NCI-H146 (cell line): ENCODE measurements at places on chromosomes 3 and 15.

DNA sequence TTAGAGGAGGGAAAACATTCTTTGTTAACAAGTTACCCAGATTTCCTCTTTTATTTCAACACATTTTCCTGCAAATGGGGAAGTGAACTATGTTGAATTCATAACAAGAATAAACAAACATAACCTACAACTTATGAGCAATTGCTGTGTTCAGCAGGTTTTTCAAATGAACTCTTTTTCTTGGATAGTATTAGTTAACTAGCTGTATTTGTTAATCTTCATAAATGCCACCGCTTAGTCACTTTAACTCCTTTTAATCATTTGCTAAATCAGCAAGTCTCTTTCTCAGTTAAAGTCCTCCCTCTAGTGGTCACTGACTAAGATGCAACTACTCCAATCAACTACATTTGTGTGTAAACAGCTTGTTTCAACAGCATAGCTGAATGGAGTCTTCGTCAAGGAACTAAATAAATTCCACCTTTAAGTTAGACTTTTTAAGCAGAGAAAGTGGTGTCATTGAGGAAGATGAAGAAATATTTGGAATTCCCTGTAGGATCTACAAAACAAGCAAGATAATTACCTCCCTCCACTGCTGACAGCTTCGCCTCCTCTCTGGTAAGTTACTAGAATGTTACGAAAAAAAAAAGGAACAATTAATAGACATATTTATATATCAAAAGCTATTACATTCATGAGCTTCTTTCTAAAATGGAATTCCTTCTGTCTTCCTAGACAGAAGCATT lies 1122.0 kb downstream of the ROBO1 start:
- peak; percentile 38 for DNase-seq

GRCh38 chr3:18786650-18787323 lies 361.5 kb upstream of the KCNH8 start:
- DNase-seq: no peak

DNA sequence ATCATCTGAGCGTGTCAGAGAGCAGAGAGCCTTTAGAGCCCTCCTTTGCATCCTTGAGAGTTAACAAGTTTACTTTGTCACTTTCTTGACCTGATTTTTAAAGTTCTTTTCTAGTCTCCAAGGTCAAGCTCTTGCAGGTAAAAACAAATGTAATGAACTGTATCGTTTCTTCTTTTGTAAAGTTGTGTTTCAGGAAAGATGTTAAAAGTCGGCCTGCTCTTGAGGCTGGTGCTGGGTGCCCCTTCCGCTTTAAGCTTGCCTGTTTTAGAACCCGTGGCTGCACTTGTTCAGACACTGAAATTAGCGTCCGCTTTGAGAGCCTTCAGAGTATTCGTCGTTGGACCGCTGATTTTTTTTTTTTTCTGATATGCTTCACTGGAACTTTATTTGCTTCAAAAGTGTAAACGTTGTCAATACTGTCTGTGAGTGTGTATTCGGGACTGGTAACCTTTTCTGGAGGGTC lies 52.6 kb upstream of the ULK4 start:
- peak; percentile 2 for DNase-seq

GRCh38 chr3:194110483-194110882 lies 25.5 kb upstream of the HES1 start:
- no peak for DNase-seq

- DNase-seq: no peak
Observed at GRCh38 chr3:120280566-120280965, 4.5 kb downstream of the GPR156 start.

GRCh38 chr3:38627956-38628355 lies 21.5 kb downstream of the SCN5A start:
- DNase-seq: peak; percentile 26

- DNase-seq: no peak
Observed at GRCh38 chr3:5186858-5187155, 700 bp upstream of the EDEM1 start.

DNA sequence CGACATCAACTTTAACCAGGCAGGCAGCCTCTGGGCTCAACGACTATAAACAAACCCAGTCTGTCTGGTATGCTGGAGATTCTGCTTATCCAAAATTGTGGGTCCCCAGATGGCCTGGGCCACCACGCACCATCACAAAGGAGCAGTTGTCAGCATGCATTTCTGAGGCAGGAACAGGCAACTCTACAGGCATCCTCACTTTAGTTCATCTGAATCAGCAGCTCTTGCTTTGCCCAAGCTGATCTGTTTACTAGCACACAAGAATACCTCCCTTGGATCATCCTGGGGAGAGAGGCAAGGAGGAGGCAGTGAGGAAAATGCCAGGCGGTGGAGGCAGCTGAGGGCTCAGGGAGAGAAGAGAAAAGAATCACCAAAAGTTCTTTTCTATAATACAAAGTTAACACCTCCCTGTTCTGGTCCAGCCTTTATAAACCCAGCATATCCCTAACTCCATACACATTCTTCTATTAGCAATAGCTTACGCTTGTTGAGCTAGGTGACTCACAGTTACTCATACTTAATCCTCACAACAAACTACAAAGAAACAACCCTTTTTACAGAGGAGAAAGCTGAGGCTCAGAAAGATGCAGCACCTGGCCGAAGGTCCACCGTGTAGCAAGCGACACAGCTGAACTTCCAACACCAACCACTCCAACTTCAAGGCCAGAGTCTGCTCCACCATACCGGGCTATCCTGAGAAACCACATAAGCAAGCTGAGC lies 33.6 kb downstream of the ZDHHC3 start:
- no peak for DNase-seq

DNA sequence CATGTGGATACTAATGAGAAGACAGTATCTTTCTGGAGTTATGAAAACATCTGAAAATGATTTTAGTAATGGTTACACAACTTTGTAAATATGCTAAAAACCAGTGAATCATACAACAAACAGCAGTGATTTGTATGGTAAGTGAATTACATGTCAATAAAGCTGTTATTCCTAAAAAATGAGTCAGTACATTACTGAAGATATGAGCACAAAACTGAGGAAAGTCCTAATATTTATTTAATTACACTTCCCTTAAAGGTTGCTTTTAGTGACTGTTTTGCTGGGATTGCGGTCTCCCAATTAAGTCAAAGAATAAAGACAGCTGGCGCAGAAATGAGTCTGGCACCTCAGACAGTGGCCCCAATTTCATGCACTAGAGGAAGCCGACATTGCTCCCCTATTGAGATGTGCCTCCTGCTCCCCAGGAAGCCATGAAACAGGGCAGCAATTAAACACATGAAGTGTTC lies 50.9 kb upstream of the FSIP1 start:
- peak; percentile 59 for DNase-seq

DNA sequence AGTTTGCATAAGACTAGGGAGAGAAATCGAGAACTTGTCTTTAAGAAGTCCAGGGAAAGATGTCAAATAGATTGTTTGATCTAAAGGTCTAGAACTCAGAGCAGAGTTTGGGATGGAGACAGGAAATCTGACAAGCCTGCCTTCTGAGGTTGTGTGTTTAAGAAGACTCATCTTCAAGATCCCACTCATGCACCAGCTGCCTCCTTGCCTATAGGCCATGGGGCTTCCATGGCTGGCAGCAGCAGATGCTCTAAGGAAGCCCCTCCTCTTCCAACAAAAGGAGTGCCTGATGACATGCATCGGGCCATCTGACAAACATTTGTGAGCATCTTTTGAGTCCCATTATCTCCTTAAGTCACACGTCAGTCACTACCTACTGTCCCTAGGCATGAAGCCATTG lies 47.4 kb downstream of the WNT5A start:
- no peak for DNase-seq

DNA sequence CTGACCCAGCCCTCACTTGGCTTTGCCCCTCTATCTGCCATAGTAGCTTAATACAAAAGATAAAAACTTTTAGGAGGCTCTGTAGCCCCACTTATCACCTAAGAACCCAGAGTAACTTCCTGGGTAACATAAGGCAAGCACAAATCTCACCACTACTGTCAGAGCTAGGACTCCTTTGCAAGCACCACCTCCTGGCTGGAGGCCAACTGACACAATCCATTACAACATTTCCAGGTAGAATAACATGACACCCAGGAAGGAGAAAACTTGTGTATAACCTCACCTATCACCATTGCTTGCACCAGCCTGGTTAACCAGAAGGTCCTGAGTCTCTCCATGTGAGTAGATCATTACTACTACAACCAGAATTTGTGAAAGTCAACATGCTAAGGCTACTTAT lies 230.0 kb downstream of the TUSC7 start:
- no peak for DNase-seq

- no peak for DNase-seq
Observed at GRCh38 chr3:119311081-119311925, 17.1 kb downstream of the ARHGAP31 start.
